ENCODE measurements at places on chromosomes 2 and 18.
A peak's percentile ranks its signal among the peaks of the same experiment; 100 is the strongest.

DNA sequence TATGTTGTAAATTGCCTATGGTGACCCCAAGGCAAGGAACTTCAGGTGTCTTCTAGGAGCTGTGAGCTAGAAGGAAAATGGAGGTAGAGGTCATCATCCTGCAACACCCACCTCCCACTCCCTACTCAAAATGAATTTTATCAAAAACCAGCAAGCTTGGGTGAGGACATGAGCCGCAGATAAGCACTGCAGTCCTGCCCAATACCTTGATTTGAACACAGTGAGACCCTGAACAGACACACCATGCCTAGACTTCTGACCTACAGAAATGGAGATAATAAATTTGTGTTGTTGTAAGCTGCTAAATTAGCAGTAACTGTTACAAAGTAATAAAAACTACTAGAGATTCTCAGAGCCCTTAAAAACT is 13.4 kb downstream of the MEX3C start:
- no peak for DNase-seq

GRCh38 chr18:10386956-10387355 is 67.5 kb upstream of the APCDD1 start:
- DNase-seq = no peak

DNA sequence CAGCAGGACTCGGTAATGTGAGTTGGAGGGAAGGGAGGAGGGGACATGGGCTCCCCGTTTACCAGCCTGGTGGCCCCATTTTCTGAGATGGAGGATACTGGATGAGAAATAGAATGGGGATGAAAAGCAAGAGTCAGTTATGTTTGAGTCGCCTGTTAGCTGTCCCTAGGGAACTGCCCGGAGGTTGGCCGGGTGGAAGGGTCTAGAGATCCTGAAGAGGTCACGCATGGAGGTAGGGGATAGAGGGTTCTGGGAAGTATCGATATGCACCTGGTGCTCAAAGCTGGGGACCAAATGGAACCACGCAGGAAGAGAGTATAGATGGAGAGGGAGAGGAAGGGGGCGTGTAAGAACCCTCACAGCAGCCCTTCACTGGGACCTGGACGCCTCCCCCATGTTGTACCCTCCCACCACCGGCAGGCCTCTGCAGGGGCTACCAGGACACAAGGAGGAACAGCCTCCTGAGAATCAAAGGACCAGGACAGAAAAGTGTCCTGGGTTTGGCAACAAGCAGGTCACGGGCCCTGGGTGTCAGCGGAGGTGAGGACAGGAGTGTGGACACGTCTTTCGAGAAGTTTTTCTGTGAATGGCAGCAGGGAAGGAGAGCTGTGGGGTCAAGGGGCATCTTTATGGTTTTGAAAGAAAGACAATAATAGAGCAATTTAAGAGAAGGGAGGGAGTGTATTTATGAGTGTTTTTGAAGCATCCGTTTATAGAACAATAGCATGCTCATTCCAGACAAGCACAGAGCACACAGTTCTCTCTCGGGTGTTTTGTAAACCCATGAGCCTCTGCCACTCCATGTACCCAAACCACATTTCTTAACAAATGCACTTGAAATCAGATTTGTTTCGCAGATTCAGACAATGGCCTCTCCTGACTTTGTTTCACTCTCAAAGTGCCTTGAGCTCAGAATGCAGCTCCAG is 132.2 kb downstream of the SMAD7 start:
- no peak for DNase-seq

- DNase-seq = no peak
Measured at GRCh38 chr2:188032306-188032705, 259.4 kb upstream of the GULP1 start.

DNA sequence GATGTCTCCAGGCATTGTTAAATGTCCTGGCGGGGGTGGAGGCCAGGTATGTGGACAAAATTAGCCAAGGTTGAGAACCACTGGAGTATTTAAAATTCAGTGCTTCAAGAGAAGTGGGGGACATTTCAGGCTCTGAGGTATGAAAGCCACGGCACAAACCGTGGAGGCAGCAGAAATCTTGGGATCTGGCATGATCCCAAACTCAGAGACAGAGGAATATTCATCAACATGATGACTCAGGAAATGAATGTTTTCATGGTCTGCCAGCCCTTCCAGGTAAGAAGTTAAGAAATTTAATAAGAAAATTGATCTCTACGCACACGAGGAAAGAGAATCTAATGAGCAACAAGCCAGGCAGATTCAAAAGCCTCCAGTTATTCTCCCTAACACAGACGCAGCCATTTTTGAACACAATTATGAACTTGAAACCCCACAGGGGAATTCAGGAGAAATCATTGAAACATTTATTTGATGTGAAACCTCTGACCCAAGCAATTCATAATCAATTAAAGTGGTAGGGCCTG is 11.3 kb upstream of the GRP start:
- DNase-seq = no peak

- DNase-seq = no peak
Measured at GRCh38 chr2:6993936-6994335, 76.7 kb downstream of the RNF144A start.

GRCh38 chr2:50648041-50648700 is 383.8 kb downstream of the NRXN1 start:
- DNase-seq = no peak

GRCh38 chr2:238097988-238098871 is 1.9 kb upstream of the ESPNL start:
- DNase-seq = peak; percentile 24

DNA sequence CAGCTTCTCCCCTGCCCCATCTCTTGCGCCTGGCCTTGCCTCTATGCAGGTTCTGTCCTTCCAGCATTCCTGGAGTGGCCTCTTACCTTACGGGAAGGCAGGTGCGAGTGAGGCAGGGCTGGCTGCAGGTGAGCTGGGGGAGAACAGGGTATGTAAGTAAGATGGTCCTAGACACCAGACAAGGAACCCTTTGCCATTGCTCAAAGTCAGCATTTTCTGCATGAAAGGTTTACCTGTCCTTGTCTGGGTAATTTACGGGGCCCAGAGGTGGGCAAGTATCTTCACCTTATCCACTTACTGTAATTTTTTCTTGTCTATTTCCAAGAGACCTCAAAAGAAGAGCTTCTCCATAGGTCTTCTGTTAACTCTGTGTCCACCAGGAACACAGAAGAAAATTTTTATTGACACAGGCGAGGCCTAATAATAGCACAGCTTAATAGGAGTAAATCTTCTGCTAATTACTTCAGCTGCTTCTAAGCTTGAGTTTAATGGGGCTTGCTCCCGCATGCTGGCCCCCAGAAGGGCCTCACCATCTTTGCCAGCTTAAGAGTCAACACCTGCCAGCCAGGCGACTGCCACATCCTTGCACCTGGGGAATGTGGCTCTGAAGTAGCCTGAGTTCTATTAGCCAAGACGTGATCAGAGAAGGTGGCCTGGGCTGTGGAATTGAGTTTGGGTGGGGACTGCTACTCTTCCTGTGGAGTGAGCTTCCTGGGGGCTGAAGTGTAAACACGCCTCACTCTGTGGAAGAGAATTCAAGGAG is 27.1 kb downstream of the PCARE start:
- DNase-seq = no peak

DNA sequence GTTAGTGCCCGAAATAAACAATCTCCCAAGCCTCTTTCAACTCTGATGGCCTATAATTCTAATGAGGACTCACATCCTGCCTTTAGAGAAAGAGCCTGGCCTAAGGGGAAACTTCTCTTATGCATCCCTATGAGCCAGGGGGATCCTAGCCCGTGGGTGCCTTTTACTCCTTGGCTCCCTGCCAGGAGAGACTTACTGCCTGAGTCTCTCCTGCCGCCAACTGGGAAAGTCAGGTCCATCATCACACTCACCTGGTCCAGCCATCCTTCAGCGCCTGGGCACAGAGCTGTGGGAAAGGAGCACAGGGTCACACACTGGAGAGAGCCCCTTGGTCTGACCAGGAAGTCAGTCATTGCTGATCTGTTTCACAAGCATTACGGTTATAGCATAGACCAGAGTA is 24.1 kb downstream of the ENOSF1 start:
- DNase-seq = no peak

GRCh38 chr2:29463181-29463900 is 348.1 kb downstream of the CLIP4 start:
- no peak for DNase-seq

DNA sequence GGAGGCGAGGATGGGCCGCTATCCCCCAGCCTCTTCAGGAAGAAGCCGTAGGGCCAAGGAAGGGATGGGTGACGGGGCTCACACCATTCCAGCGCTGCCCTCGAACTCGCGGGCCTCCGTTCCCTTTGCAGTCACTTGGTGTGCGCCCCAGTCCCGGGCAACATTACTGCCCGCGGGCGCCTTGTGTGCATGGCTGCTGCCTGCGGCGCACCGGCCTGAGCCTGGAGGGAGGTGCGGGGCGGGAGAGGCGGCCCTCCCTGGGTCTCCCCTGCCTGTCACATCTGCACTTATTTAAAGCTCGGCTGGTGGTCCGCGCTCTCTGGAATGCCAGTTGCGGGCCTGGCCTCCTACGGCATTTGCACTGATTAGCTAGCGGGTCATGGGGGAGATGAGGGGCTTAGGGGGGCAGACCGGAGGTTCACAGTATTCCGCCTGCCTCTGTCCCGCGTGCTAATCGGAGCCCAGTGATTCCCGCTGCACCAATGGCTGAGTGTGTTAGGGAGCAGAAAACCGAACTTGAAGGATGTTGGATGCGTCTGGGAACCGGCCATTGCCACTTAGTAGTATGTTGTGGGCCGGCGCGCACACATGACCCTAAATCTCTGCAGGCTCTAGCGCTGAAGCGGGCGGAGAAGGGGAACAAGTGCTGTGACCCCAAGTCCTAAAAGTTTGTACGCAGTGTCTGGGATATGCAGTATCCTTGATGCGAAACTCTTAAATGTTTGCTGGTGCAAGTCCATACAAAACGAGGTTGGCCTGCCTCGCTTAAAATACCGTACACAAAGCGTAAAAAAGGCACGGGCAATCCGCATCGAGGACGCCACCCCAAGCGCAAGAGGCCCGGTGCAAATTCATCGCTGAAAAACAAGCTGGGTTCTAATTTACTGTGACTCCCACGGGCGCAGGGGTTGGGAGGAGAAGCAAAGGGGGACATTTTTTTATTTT is 161.2 kb upstream of the SIX2 start:
- no peak for DNase-seq

DNA sequence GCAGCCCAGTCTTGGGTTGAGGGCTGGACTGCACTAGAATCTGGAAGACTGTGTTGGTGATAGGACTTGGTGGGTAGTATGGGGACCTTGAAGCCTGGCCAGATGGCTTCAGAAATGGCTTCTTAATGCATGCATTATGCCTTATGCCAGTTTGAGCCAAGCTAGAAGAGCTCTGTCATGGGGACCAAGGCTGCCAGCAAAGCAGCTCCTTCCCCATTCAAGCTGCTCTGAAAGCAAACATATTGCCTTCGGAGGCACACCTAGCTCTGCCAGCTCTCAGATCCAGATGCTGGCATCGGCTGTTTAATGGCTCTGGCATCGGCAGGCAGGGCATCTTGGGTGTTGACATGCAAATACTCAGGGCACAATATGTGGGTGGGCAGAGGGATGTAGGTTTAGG is 59.0 kb upstream of the IGFBP5 start:
- no peak for DNase-seq

DNA sequence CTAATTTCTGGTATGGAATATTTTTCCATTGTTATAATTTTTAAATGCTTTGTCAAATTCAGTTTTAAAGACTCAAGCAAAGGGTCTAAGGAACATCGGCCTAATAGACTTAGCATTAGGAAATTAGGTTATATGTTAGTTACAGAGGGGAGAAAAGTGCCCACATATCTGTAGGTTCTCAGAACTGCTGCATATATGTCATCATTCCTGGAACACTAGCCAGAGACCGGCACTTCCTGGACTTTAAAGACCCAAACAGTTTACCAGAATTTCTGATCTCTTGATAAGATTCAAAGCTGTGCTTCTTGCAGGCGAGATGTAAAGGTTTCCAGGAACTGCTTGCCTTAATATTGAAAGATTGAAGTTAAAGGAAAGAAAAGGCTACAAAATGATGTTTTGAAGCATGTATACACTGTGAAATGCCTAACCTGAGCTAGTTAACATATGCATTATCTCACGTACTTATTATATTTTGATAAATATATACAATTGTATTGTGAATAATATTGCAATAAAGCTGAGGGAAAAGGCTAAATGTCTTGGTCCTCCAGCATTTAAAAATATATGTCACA is 993.6 kb downstream of the LRP1B start:
- no peak for DNase-seq

GRCh38 chr2:203656522-203657287 is 49.7 kb upstream of the CD28 start:
- DNase-seq = peak; percentile 98

DNA sequence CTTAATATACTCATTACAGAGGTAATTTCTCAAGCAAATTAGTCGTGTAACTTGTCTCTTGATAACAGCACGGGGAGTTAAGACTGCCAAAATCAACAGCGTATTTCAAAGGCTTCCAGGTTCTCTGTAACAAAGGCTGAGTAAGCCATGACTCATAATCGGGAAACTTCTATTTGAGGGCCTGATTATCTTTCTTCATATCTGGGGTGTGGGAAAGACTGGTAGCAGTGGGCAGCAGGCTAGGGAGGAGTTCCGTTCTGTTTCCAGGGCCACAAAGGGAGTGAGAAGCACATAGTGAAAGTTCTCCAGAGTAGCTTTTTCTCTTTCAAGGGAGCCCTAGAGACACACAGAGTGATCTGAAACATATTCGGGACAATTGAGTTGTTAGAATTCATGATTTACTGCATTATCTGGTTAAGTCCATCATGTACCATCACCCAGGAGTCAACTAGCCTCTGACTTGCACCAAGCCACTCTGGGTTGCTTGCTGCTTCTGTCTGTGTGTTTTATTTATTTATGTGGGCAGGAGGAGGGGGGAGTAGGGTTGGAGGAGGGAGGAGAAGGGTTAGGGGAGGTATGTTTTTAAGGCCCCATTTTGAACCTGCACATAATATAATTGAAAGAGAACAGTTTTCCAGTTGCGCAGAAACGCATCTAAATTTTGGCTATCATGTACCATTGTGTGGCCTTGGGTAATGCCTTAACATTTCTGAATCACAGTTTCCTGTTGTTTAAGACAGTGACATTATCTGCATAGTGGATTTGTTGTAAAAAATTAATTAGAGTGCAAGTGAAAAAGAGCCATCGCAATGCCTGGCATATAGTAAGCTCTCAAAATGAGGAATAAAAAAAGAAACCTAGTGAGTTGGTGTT is 80.5 kb upstream of the ITPRID2 start:
- peak; percentile 86 for DNase-seq

All from inflammatory macrophage (primary cell).